ENCODE measurements at places on chromosomes 2 and 18. TPM values are rescaled to one million over a fixed set of nuclear protein-coding genes. Genes with fewer than 3 reads are reported as not detected.

The SGPP2 gene
- not detected for polyA plus RNA-seq

The CTAGE1 gene
- polyA plus RNA-seq, result not detected

The MAL gene
- 1.2 TPM for polyA plus RNA-seq

The LAMA1 gene
- not detected for polyA plus RNA-seq

The VIL1 gene
- 0.47 TPM for polyA plus RNA-seq

The UGT1A7 gene
- not detected for polyA plus RNA-seq

The MYO3B gene
- not detected for polyA plus RNA-seq

The CDH2 gene
- polyA plus RNA-seq, result 0.26 TPM

The INHBB gene
- not detected for polyA plus RNA-seq

The SEH1L gene
- polyA plus RNA-seq, result 32.8 TPM

The KATNAL2 gene
- polyA plus RNA-seq, result 0.08 TPM

The SLC4A5 gene
- not detected for polyA plus RNA-seq

The IL1R1 gene
- 4.0 TPM for polyA plus RNA-seq

The GRHL1 gene
- polyA plus RNA-seq, result 0.52 TPM

The TMEM17 gene
- polyA plus RNA-seq, result 2.2 TPM

The SLC14A1 gene
- 3.8 TPM for polyA plus RNA-seq

The KRTCAP3 gene
- not detected for polyA plus RNA-seq

The SCN1A gene
- not detected for polyA plus RNA-seq

The MBD2 gene
- polyA plus RNA-seq, result 8.1 TPM

The GPR39 gene
- not detected for polyA plus RNA-seq

The AQP12B gene
- not detected for polyA plus RNA-seq

The LRATD1 gene
- not detected for polyA plus RNA-seq

The LANCL1 gene
- polyA plus RNA-seq, result 28.7 TPM

The IL36A gene
- polyA plus RNA-seq, result not detected

The LYPD1 gene
- polyA plus RNA-seq, result not detected

The CRYGD gene
- polyA plus RNA-seq, result not detected

The CACNB4 gene
- polyA plus RNA-seq, result 0.11 TPM

The SPATA3 gene
- polyA plus RNA-seq, result not detected

The CENPA gene
- 0.68 TPM for polyA plus RNA-seq

The DSC3 gene
- not detected for polyA plus RNA-seq

The CRACDL gene
- not detected for polyA plus RNA-seq

The COL4A4 gene
- polyA plus RNA-seq, result 1.3 TPM

The CABYR gene
- polyA plus RNA-seq, result not detected

The RESP18 gene
- polyA plus RNA-seq, result not detected

The FSIP2 gene
- not detected for polyA plus RNA-seq

The RPRM gene
- polyA plus RNA-seq, result not detected

The SLC5A7 gene
- polyA plus RNA-seq, result not detected

The EFR3B gene
- polyA plus RNA-seq, result not detected

The B3GNT7 gene
- 7.8 TPM for polyA plus RNA-seq

The PROM2 gene
- polyA plus RNA-seq, result not detected

The HADHB gene
- 74.9 TPM for polyA plus RNA-seq

The CHST9 gene
- polyA plus RNA-seq, result not detected

The RAX gene
- polyA plus RNA-seq, result not detected

The KIF1A gene
- not detected for polyA plus RNA-seq

The DOK6 gene
- polyA plus RNA-seq, result 0.30 TPM

The PSD4 gene
- 17.0 TPM for polyA plus RNA-seq

The GALNT14 gene
- polyA plus RNA-seq, result not detected

The AQP12A gene
- polyA plus RNA-seq, result not detected

The NEU2 gene
- polyA plus RNA-seq, result not detected

The TBR1 gene
- not detected for polyA plus RNA-seq

The DSG4 gene
- polyA plus RNA-seq, result not detected

The MYO7B gene
- polyA plus RNA-seq, result not detected

The NGEF gene
- not detected for polyA plus RNA-seq

The VWC2L gene
- not detected for polyA plus RNA-seq

The ADCYAP1 gene
- not detected for polyA plus RNA-seq

The IL37 gene
- not detected for polyA plus RNA-seq
